ENCODE measurements at places on chromosomes 3 and 15. TPM values are rescaled to one million over a fixed set of nuclear protein-coding genes. Genes with fewer than 3 reads are reported as not detected.

DNA sequence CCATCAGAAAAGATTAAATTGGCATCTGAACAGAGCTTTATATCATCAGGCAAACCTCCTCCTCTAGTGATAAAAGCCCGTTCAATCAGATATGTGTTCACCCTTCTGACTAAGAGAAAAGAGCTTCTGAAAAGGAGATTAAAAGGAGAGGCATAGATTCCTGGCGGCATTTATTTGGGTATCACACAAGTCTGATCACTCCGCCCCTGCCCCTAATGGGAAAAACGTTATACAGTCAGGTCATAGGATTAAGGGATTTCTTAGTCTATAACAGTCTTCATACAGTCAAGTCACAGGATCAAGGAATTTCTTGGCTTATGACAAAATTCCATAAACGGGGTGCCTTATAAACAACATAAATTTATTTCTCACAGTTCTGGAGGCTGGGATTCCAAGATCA, 295.4 kb upstream of the SATB1 start:
- H3K4me1 ChIP-seq = peaks cover 30% of the 10 kb centered on the region
- no peaks in the 10 kb centered on the region for H3K36me3 ChIP-seq
- H3K27ac ChIP-seq = no peak overlapping the region
- H3K4me3 ChIP-seq = no peak overlapping the region
- DNase-seq = no peak

- H3K27ac ChIP-seq = no peak overlapping the region
- peaks cover 80% of the 10 kb centered on the region for H3K36me3 ChIP-seq
- H3K27me3 ChIP-seq = no peaks in the 10 kb centered on the region
- no peaks in the 10 kb centered on the region for H3K4me1 ChIP-seq
- H3K4me3 ChIP-seq = no peak overlapping the region
Observed at GRCh38 chr3:68984011-68984530, 29.4 kb downstream of the EOGT start.

- H3K36me3 ChIP-seq = peaks cover 11% of the 10 kb centered on the region
- H3K4me3 ChIP-seq = no peak overlapping the region
- H3K4me1 ChIP-seq = peaks cover 8% of the 10 kb centered on the region
- H3K27ac ChIP-seq = no peak overlapping the region
- H3K27me3 ChIP-seq = no peaks in the 10 kb centered on the region
Observed at GRCh38 chr3:49427586-49427985, 1.5 kb downstream of the NICN1 start.

KBTBD8 gene
- 18.2 TPM for total RNA-seq

- H3K4me1 ChIP-seq = no peaks in the 10 kb centered on the region
- no peaks in the 10 kb centered on the region for H3K36me3 ChIP-seq
- no peak for DNase-seq
Observed at GRCh38 chr3:62261736-62262135, 111.6 kb downstream of the FEZF2 start.

GRCh38 chr3:194661374-194661773, 10.6 kb downstream of the LSG1 start:
- no peak overlapping the region for H3K4me3 ChIP-seq
- peaks cover 4% of the 10 kb centered on the region for H3K4me1 ChIP-seq
- no peaks in the 10 kb centered on the region for H3K27me3 ChIP-seq
- H3K27ac ChIP-seq = no peak overlapping the region
- DNase-seq = no peak

GRCh38 chr15:38171973-38172372, 80.7 kb upstream of the SPRED1 start:
- no peaks in the 10 kb centered on the region for H3K36me3 ChIP-seq
- H3K4me1 ChIP-seq = no peaks in the 10 kb centered on the region
- H3K27me3 ChIP-seq = peaks cover 6% of the 10 kb centered on the region
- H3K4me3 ChIP-seq = no peak overlapping the region
- DNase-seq = no peak
- H3K27ac ChIP-seq = no peak overlapping the region

DNA sequence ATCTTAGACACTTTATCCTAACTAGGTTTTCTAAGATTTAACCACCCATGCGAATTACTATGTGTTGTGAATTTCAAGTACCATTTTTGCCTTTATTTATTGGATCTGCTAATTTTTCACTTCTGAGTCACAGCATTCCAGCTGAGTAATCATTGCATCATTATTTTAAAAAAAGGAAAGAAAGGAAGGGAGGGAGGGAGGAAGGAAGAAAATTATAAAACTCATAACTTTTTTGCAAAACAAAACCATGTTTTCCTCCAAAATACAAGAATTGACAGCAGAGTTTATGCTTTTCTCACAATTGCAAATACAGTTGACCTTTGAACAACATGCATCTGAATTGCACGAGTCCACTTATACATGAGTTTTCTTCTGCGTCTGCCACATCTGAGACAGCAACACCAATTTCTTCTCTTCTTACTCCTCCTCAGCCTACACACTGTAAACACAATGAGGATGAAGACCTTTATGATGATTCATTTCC, 651.4 kb upstream of the NECTIN3 start:
- H3K27me3 ChIP-seq = no peaks in the 10 kb centered on the region
- H3K4me1 ChIP-seq = no peaks in the 10 kb centered on the region
- H3K4me3 ChIP-seq = no peak overlapping the region
- no peak for DNase-seq
- H3K27ac ChIP-seq = no peak overlapping the region
- no peaks in the 10 kb centered on the region for H3K36me3 ChIP-seq

Data from CD4-positive, CD25-positive, alpha-beta regulatory T cell (primary cell).